LNCaP clone FGC (cell line): ENCODE measurements at places on chromosomes 11 and 22.

DNA sequence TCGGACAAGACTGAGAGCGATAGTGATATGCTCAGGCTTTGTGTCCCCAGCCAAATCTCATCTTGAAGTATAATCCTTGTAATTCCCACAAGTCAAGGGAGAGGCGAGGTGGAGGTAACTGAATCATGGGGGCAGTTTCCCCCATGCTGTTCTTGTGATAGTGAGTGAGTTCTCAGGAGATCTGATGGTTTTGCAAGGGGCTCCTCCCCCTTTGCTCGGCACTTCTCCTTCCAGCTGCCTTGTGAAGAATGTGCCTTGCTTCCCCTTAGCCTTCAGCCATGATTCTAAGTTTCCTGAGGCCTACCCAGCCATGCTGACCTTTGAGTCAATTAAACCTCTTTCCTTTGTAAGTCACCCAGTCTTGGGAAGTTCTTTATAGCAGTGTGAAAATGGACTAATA lies 7.5 kb upstream of the FOLR2 start:
- no peak for DNase-seq

- DNase-seq: no peak
Observed at GRCh38 chr22:35971456-35972119, 57.0 kb downstream of the RBFOX2 start.

- no peak for DNase-seq
Observed at GRCh38 chr11:14073849-14074476, 111.4 kb downstream of the SPON1 start.

DNA sequence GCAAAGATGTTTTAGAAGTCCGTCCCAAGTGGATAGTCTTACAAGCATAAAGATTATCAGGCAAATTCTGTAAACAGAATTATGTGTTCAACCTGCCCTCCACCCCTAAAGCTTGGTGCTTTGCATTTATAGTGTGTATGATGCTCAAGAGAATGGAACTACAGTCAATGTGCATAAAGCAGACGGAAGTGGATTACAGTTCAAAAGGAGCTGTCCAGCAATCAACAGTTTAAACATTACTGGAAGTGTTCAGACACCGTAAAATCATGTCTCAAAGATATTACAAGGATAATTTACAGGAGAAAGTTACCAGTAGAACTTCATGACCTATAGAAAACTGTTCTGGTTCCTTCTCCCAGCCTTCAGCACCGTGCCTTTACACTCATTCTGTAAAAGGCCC lies 1.0 kb downstream of the RIC3 start:
- no peak for DNase-seq

DNA sequence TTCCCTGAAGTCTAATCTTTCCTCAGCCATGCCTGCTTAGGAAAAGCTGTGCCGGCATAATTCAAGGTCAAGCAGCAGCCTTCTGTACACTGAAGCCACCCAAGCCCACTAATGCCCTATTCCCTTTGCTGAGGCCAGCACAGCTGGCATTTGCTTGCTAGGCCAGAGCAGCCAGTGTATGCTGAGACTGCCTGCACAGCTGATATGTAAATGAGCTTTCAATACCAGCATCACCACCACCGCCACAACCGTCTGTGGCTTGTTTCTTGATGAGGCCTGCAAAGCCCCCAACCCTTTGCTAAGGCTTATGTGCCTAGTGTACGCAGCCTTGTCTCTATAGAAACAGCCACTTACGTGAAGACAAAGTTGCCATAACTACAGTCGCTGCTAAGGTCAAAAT lies 56.3 kb upstream of the TNRC6B start:
- DNase-seq: no peak

DNA sequence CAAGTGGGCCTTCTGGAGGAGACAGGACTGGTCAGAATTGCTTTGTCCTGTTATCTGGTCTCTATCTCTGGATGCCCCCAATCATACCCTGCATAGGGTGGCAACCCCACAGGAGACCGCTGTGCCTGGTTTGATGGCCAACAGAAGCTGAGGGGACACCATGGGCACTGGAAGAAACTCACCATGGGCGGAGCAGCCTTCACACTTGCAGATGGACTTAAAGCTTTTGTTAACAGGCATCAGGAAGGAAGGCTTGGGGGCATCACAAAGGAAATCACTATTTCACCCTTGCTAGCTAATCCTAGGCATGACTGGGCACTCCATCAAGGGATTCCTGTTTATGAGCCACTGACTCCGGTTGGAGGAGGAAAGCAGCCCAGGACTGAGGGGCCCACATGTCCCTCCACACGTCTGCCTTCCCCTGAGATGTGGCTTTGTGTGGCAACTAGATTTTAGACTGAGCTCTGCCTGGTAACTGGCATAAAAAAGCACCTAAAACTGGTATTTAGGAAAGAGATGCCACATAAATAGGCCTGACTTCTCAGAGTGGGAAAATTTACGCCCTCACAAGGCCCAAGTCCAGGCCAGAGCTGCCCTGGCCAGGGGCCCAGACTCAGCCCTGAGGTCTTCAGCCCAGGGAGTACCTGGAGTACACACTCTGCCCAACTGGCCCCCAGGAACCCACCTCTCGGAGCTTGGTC lies 57.0 kb upstream of the LYVE1 start:
- no peak for DNase-seq

DNA sequence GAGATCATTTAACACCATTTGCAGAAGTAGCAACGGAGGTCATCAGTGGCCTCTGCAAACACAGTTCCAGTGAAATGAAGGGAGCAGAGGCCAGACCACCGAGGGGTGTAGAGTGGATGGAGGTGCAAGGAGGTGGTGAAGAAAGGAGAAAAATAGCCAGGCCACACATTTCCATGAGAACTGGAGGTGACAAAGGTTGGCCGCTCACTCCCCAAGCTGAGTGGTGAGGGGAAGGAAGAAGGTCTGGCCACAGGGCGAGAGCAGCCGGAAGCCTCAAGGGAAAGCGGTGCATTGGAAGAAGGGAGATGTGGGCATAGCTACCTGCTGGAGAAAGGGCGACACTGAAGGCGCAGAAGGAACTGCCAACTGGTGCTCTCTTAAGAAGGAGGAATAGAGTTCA lies 20.1 kb upstream of the TMPRSS4 start:
- DNase-seq: no peak

DNA sequence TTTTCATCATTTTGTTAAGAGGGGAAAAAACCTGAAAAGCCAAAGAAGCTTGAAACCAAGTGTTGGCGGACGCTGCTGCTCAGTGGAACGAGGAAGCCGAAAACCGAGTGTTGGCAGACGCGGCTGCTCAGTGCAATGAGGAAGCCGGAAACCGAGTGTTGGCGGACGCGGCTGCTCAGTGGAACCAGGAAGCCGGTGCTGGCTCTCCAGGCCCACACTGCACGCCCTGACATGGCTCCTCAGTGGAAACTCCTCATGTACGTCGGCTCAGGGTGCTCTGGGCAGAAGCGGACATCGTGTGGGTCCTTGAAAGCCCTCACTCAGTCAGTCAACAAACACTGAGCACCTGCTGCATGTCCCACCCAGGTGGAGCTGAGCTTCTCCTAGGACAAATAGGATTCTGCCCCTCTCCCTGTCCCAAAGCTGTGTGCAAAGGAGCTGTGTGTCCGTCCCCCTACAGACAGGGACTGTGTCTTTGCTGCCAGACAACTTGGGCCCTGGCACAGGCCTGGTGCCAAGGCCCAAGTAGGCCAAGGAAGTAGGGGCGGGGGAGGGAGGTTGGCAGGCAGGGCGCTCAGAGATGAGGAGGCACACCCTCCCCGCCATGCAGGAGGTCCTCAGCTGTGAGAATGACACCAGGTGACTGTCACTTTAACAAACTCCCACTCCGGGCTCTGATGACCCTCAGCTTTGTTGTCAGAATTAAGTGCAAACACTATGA lies 37.3 kb downstream of the PHF21B start:
- DNase-seq: no peak

DNA sequence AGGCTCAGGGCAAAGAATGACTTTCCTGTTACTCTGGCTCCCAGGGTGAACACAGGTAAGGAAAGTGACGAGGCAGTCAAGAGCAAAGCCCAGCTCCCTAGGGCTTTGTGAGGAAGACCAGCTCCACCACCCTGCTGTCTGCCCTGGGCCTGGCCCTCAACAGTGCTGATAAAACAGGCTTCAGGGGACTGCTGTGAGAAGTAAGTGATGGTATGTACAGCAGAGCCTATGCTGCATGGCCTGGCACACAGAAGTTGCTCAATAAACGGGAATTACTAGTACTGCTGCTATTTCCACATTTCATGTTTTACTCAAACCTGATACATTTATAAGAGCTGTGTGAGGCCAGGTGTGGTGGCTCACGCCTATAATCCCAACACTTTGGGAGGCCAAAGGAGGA lies 50.3 kb downstream of the MICAL3 start:
- no peak for DNase-seq

DNA sequence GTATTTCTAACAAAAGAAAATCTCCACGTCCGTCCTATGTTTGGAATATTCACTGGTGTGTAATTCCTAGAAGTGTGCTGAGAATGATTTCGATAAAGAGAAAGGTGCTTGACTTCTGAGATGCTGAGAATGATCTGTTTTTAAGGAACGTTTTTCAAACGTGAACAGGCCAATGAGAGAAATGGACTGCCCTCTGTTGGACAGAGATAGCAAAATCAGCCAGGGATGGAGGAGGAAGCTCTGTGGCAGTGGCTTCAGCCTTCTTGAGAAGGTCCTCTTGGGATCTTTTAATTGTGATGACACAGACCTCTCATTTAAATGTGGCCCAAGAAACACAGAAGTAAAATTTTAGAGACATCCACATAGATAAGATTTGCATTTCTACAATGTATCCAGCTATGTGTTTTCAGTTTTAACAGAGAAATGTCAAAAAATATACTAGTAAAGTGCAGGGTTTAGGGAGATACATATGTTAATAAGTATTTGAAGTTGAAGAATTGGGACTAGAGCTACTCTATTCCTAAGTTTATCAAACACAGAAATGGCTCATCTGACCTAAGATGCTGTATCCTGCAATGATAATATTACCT lies 84.0 kb upstream of the RCN1 start:
- DNase-seq: peak; percentile 25

- no peak for DNase-seq
Observed at GRCh38 chr11:9148727-9149126, 57.3 kb upstream of the SCUBE2 start.

- no peak for DNase-seq
Observed at GRCh38 chr22:17767233-17768065, 6.8 kb downstream of the BID start.

DNA sequence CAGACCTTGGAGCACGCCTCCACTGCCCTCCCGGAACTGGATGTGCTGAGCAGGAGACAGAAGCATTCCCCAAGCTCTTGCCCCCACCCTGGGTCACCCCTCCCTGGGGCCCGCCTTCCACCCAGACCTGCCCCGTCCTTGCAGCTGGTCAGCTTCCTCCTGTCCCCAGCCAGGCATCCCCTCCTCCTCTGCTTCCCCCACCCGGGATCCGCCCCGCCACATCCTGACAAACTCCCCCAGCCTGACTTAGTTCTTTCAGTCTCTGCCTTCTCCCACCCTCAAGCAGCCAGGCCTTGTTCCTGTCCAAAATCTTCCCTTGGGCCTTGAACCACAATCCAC lies 1.1 kb upstream of the PLXNB2 start:
- no peak for DNase-seq

DNA sequence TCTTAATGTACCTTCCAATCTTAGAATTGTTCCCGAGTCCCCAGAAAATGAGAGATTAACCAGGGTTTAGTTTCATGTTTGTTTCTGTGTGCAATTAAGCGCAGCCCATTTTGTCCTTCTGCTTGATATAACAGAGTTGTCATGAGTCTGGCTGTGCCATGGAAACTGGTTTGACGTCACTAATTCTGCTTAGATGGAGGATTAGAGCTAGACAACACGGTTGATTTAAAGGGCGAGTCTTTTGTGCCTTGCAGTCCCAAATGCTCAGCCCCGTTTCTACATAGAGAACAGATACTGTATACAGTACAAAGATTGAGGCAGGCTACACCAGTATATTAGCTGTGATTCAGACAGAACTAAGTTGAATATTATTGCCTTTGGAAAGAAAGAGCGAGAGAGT lies 45.5 kb upstream of the ALKBH3 start:
- DNase-seq: no peak

DNA sequence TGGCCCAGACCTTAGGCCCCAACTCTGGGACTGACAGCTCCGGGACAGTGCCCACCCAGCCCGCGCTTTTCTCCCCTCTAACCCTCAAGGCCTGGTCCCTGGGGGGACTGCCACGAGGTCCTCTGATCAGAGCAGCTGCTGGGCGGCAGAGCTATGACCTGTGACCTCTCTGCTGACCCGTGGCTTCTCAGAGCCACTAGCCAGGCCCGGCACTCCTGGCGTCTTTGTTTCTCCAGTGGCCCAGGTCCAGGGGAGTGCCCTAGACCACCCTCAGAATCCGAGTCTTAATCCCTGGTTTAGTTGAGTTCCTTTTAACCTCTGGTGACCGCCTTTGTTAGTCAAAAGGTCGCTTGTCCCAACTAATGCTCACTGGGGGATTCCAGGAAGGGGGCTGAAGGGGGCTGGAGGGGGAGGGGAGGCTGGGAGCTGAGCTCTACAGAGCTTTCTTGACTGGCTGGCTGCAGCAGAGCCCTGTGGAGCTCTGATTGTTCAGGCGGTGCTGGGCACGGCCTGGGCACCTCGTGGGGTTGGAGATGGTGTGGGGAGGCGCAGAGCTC lies 1.2 kb downstream of the FBLN1 start:
- DNase-seq: no peak

DNA sequence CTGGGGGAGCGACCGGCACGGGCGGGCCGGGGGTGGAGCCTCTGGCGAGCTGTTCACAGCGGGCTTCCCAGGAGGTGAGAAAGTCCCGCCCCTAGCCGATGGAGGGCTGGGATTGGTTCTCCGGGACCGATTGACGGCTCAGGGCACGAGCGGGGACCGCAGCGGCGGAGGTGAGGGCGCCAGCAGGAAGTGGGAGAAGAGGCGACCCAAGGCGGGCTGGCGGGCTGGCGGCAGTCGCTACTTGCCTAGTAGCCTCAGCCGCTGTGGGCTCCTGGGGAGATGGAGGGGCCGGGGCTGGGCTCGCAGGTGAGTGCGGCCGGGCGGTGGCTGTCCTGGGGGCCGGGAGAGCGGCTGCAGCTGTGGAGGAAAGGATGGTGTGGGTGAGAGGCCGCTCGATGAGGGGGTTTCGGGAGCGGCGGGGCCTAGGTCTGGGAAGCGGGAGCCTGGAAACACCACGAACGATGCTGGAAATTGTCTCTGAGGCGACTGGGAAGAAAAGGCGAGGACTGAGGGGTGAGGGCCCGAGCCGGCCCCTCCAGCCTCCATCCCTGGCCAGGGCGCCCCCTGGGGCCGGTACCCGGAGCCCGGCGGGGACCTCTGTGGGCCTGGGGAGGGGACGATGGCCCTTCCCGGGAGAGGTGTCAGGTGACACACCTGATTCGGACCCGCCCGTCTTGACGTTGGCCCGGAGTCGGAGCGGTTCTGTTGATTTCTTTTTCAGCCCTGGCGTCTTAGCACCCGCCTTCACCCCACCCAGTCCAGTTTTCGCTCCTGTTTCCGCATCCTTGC lies at the start of gene ZDHHC13:
TSS of gene ZDHHC13 (plus strand) at position 198 of the 789 bp plus-strand sequence. CDS start at position 280, 82 bp downstream.
- peak; percentile 68 for DNase-seq
